Activated CD8-positive, alpha-beta T cell treated with anti-CD3 and anti-CD28 coated beads for 36 hours (primary cell): ENCODE measurements at places on chromosomes 5 and 9. TPM values are rescaled to one million over a fixed set of nuclear protein-coding genes. Genes with fewer than 3 reads are reported as not detected.

The STPG3 gene
- not detected for total RNA-seq

The BNC2 gene
- not detected for total RNA-seq

The LCN15 gene
- not detected for total RNA-seq

The SLC6A7 gene
- not detected for total RNA-seq

DNA sequence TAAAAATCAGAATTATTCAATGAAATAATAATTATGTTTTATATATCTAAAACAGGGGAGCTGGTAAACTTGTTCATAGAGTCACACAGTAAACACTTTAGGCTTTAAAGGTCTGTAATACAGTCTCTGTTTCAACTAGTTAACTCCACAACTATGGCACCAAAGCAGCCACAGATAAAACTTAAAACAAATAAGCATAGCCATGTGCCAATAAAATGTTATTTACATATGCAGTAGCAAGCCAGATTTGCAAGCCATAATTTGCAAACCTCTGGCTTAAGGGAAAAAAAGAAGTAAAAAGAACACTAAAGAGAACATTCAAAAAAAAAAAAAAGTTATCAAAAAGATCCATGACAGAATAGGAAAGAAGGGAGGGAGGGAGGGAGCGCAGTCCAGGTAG is 24.9 kb downstream of the RICTOR start:
- DNase-seq: no peak

DNA sequence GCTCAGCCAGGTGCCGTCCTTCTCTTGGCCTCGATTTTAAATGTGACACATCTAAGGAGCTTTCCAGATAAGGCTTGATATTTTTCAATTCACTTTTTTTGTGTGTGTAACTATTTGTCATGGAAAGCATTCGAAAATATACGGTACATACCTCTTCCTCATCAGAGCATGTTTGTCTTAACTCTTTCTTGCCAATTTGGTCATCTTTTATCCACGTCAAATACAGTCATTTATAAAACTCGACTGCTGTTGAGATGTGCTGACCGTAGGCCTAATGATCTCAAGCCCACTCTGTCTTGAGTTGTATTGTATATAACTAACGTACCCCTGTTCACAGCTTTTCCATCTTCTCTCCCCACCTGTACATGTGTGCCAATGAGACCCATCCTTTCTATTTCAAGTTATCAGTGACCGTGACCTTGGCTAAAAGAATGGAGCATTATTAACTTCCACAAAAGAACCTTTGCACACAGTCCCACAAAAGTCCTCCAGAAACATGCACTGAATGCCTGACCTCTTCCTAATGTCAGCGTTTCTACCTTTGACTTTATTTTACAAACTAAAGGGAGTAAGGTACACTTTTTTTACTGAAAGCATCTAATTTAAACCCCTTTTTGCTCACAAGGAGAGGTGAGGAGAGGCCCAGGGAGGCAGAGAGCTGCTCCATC is 61.6 kb downstream of the IPPK start:
- no peak for DNase-seq

GRCh38 chr5:97118261-97119006 is 24.0 kb downstream of the LIX1 start:
- no peak for DNase-seq

GRCh38 chr5:137442660-137443059 is 56.5 kb downstream of the SPOCK1 start:
- no peak for DNase-seq

DNA sequence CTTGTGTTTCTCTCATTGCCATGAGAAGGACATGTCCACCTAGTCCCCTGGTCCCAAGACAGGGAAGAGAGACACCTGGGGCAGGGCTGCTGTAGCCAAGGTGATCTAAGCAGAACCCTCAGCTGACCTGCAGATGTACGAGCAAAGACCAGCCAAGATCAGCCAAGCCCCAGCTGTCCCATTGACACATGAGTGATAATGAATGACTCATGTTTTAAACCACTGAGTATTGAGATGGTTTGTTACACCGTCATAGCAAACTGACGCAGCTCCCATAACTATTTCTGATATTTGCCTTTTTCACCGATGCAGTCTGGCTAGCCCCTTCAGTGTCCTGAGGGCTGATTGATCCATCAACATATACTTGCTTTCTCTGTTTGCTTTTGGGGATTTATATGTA is 6.7 kb downstream of the OR1K1 start:
- peak; percentile 31 for DNase-seq

DNA sequence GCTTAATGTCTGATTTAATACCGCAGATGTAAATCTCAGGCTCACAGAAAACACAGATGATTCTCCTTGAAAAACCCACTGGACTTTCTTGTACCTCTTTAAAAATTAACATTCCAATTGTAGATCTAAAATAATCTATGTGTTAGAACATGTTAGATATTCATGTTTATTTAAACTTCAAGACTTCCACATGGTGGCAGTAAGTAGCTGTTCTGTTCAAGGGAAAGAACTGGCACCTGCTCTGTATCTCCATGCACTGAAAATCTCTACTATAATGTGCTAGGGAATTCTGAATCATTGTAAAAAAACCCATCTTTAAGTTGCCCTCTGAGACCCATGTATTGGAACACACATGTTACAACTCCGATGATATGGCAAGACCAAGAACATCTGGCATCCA is 366.9 kb downstream of the DMRTA1 start:
- DNase-seq: no peak

DNA sequence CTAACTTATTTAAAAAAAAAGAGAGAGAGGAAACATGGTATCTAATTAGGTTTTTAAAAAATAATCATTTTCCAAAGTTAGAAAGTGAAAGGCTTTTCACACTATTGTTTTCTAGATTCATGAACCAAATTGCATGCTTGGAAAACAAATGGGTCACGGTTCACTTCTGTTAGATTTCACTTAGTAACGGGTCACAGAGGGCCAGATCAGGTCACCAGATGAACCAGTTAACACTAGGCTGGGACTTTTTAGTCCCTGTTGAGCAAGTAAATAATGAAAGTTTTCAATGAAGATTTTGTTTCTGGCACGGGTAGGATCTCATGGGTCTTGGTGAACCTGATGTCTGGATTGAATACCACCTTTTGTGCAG is 207.2 kb upstream of the RFX3 start:
- no peak for DNase-seq

GRCh38 chr5:75574791-75575190 is 36.5 kb upstream of the ANKDD1B start:
- no peak for DNase-seq

DNA sequence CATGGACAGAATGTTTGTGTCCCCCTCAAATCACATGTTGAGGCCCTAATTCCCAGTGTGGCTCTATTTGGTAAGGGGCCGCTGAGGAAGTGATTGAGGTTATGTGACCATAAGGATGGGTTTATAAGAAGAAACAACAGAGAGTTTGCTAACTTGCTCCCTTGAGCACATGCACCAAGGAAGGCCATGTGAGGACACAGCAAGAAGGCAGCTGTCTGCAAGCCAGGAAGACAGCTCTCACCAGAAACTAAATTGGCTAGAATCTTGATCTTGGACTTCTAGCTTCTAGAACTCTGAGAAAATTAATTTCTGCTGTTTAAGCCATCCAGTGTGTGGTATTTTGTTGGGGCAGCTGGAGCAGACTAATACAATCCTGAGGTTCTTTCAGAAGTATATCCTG is 35.2 kb upstream of the CDC42SE2 start:
- no peak for DNase-seq

GRCh38 chr5:15117688-15118087 is 246.1 kb upstream of the ANKH start:
- no peak for DNase-seq

DNA sequence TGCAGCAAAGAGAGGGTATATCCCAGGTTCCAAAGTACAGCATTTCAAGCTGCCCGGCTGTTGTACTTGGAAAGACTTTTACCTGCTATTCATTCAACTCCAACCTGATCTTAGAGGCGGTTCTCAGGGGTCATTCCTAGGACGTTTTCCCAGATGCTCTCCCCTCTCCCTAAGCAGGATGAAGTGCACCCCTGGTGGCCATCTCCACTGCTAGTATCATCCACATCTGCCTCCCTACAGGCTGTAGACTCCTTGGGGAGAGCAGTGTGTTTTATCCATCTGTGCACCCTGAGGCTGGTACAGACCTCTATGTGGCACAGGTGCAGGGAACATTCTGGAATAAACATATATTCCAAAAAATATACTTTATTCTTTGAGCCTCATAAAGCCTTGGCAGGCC is 56.8 kb downstream of the PTPN3 start:
- DNase-seq: no peak

- peak; percentile 28 for DNase-seq
Observed at GRCh38 chr5:14438195-14438606, 143.4 kb upstream of the OTULINL start.

DNA sequence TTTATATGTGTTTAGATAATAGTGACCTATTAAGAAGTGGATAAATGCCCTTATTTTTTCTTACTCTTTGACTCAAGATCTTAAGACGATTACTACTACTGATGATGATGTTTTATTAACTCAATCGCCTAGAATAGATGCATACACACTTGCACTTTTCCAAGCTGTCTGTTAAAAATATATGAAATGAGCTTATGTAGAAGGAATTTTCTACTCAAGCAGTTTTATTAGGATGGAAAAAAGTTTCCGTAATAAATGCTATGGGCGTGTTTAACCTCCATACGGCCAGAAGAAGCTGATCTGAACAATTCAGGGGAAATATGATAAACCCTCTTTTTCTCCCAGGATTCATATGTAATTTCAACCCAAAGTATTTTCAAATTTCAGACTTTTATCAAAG is 455.7 kb upstream of the MPDZ start:
- no peak for DNase-seq

DNA sequence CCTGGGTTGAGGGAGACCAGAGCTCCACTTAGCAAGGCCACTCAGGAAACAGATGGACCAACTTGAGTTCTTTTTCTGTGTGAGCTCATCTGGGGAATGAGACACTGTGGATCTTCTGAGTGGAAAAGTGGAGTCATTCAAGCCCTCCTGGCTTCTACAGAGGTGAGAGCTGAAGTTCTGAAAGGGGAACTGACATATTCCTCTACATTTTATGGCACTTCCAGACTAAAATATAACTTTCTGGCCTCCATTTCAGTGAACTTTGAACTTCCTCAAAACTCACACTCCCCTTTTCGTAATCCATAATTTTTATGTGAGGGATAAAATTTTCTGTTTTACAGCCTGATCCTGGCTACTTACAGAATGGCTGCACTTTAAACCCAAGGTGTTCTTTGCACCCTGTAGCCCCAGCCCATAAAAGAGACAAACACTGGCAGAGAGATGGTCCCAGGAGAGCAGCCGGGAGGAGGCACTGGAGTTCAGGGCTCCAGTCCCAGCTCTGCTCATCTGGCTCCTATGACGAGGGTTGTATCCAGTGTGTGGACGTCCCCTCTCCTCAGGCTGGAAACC is 10.8 kb downstream of the SPAAR start:
- DNase-seq: no peak

DNA sequence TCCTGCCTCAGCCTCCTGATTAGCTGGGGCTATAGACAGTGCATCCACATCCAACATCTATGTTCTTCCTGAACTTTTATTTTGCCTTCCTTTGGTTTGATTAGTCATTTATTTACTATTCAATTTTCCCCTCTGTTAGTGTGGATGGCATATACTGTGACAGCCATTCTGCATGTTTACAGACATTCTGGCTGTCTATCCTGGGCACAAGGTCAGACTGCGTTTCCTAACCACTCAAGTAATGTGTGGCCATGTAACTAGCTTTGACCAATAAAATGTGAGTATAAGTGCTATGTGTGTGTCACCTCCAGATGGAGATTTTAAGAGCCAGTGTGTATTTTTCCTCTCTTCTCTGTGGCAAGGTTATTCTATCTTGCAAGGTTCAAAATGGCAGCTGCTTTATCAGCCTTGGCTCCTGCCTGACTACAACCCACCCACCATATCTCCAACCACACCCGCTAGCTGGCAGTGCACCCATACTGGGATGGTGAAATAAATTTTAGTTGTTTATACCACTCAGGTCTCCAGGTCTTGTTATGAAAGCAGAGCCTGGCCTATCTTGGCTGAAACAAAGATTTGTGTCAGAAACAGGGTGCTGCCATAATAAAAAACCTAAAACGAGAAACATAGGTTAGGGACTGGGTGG is 32.2 kb downstream of the PDE6A start:
- no peak for DNase-seq

DNA sequence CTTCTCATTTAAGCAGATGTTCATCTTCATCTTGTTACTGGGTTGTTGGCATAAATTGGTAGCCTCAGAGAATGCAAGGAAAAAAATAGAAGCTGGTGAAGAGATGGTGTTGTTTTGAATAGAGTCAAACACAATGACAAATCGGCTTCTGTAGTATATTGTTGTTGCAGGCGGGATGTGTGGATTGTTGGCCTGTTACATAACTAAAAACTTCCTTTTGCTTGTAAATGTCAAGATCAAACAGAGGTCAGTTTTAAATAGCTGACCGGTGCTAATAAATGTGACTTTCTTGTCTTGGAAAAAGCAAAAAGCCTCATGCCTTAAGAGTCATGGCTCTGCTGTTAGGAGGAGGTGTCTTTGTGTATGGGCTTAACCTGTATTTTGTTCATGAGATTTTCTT is 59.2 kb downstream of the CCDC192 start:
- no peak for DNase-seq

DNA sequence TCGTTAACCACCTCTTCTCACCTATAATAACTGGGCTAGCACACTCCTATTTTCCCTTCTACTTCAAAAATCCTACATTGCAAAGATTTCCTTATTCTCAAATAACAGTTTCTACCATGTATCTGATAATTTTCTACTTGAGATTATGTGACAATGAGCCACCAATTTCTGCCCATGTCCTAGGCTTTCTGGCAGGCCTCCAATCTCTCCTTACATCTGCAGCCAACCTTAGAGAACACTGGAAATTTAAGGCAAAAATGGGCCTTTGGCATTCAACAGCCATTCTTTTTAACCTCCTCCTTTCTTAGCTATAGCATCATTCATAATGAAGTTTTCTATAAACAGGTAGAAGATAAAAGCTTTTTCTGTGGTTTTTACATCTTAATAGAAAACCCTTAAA is 225.1 kb downstream of the ARRDC3 start:
- DNase-seq: no peak

DNA sequence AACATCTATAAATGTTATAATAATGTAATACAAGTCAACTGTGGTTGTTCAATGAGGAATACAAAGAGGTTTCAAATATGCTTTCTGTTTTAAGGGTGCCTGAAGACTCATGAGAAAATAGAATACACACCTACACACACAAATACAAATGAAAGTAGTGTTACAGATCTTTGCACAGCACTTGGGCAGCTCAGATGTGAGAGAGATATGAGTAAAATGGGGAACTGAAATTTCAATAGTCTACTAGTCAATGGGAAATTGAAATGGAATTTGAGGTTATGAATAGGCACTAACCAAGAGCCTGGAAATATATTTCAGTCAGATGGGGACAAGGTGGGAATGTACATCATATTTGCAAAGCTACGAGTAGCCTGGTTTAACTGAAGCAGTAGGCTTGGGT is 96.6 kb downstream of the ISL1 start:
- DNase-seq: no peak

GRCh38 chr9:99143655-99144054 is 38.7 kb downstream of the TGFBR1 start:
- DNase-seq: no peak
